ENCODE measurements at places on chromosomes 13 and 19.

DNA sequence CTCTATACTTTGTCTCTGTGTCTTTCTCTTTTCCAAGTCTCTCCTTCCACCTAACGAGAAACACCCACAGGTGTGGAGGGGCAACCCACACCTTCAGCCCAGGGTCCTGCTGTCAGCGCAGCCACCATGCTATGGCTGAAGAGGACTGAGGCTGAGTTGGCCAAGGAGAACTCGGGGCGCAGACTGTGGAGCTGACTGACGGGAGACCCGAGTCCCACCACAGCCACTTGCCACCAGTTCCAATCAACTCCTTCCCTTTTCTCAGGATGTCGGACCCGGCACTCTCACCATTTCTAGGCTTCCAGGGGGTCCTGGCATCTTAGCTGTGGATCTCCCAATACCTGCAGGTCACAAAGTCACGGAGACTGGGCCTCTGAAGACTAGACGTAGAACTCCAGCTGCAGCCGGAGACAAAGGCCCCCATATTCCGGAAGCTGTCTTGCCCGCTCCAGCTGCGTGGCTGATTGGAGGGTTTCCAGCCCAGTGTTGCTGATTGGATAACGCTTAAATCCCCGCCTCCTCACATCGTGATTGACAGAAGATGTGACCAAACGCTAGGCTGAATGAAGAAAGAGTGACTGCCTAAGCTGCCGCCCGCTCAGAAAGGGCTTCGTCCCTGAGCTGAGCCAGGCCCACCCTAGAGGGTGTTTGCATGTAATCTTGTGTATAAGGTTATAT lies 63.6 kb downstream of the ZNF429 start:
- peak; percentile 56 for DNase-seq

- no peak for DNase-seq
These were observed at the start of gene RTBDN for GRCh38 chr19:12834566-12834943. Gene RTBDN, minus strand, starts transcription at chr19:12834579. Its CDS starts 4,600 bp downstream, at chr19:12829979.

DNA sequence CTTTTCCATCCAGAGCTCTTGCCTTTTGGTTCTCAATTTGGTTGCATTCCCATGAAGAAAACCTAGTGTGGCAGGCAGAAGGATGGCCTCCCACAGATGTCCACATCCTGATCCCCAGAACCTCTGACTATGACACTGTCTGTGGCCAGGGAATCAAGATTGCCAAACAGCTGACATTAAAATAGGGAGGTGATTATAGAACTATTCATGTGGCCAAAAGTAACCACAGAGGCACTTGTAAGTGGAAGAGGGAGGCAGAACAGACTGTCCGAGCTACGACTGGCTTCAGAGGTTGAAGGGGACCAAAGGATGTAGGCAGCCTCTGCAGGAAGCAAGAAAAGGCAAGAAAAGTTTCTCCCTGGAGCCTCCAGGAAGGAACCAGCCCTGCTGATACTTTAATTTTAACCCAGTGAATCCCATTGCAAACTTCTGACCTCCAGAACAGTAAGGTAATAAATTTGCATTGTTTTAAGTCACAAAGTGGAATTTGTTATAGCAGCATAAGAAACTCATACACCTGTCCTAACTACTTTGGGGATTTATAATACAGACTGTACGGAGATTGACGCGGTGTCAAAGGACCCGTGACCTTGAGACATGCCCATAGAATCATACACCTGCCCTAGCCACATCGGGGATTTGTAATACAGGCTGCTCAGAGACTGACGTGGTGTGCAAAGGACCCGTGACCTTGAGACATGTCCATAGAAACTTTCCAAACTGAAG lies 106.5 kb downstream of the ATP11A start:
- DNase-seq: no peak

- DNase-seq: no peak
These were observed 238.4 kb downstream of the TUBA3C start for GRCh38 chr13:18943273-18943672.

GRCh38 chr19:11421371-11422098 lies 2.4 kb upstream of the RGL3 start:
- DNase-seq: no peak

- DNase-seq: peak; percentile 64
These were observed 37.0 kb upstream of the NANOS3 start for GRCh38 chr19:13839938-13840304.

DNA sequence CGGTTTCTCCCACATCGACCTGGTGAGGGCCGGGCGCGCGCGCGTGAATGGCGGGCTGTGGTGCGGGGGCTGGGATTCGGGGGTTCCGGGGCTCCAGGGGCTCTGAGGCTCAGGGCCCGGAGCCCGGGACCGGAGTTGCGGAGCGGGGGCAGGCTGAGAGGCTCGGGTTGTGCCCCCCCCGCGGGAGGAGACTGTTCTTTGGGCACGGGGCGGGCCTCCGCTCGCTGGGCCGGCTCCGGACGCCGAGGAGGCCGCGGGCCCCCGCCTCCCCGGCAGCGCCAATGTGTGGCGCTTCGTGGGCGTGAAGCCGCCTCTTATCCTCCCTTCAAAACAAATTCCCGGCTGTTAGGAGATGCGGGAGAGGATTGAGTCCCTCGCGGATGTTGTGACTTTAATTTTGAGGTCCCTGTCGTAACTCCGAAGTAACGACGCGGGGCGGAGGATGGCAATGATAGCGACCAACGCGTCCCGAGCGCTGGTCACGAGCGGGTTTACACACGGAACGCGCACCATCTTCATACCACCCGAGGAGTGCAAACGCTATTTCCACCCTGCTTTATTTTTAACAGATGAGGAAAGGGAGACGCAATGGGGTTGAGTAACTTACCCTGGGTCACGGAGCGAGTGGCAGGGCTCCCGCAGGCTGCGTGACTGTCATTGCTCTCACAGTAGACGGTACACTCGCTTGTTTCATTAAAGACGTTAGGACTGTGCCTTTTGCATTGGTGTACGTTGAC lies 536 bp downstream of the UBA2 start:
- peak; percentile 7 for DNase-seq

DNA sequence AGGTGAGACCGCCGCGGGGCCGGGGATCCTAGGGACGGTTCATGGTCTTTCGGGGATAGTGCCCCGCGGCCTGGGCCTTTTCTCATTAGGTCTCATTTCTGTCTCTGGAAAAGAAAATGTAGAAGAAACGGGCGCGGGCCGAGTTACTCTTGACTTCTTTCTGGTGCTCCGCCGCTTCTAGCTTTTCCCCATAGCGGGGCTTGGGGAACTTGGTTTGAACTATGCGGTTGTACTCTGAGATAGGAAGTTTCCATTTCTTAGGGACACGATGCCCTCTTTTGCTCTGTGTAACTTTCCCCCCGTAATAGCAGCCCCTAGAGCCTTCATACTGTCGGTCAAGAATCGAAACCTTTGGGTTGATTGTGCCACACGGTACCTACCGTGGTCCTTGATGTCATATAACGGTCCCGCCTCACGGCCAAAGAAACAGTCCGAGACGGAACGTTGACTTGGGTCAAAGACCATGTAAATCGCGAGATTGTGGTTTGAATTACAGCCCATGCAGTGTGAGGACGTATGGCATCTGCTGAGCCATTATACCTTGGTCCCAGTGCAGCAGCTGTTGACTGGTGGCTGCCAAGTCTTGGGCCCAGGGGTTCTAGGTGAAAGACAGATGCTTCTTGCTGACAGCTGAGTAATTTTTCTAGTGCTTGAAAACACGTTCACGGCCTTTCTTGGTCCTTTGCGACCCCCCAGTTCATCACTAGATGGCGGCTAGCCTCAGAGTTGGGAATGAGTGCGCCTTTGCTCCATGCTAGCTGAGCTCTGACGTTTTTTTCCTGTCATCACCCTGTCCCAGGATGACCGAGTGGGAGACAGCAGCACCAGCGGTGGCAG lies 487 bp downstream of the RPS5 start:
- DNase-seq: no peak

GRCh38 chr13:114286808-114287207 lies 5.4 kb downstream of the UPF3A start:
- no peak for DNase-seq

- no peak for DNase-seq
These were observed 1364.9 kb upstream of the MIR17HG start for GRCh38 chr13:89982407-89983095.

- no peak for DNase-seq
These were observed 413.4 kb upstream of the PCDH9 start for GRCh38 chr13:67643516-67644055.
